ENCODE measurements at places on chromosomes 7 and 10.

GRCh38 chr7:111529507-111530355, 32.6 kb downstream of the IMMP2L start:
- no peaks in the 10 kb centered on the region for H3K4me1 ChIP-seq
- H3K36me3 ChIP-seq: no peaks in the 10 kb centered on the region
- H3K27me3 ChIP-seq: no peaks in the 10 kb centered on the region
- no peak for DNase-seq

DNA sequence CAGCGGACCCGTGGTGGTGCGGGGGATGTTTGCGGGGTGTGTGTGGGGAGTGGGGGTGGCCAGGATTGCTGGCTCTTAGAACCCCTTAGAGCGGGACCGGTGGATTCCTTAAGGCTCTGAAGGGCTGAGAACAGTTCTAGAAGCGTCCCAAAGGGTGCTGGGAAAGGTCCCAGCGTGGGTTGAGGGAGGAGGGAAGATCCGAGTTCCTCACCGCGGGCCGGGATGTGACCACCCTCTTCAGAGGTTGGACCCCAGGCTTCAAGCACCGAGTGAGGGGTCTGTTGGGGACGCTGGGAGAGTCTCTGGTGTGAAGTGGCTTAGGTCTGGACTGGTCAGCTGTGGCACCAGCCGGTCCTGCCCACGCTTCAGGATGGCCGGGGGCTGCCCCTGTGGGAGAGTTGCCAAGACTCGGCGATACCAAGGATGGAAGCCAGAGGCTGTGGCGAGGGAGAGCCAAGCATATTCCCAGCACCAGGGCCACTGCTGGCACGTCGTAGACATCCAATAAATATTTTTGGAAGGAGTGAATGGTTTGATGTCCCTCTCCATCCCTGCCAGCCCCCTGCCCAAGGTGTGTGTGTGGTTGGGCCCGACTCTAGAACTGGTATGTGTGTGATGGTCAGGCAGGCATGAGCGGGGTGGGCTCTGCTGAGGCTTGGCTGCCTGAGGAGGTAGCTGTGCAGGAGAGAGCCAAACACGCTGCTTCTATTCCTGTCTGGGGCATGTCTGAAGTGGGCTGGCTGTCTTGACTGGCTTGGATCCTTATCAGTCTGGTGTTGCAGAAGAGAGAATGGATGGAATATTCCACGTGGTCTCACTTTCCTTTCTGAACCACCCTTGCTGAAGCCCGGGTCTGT, 19.2 kb downstream of the ZNF775 start:
- H3K36me3 ChIP-seq: peaks cover 14% of the 10 kb centered on the region
- H3K4me1 ChIP-seq: no peaks in the 10 kb centered on the region
- no peak overlapping the region for H3K27ac ChIP-seq
- DNase-seq: no peak
- no peak overlapping the region for H3K4me3 ChIP-seq

GRCh38 chr10:106930751-106931150, 233.8 kb downstream of the SORCS1 start:
- H3K27me3 ChIP-seq: no peaks in the 10 kb centered on the region
- no peaks in the 10 kb centered on the region for H3K36me3 ChIP-seq
- no peak overlapping the region for H3K4me3 ChIP-seq
- peaks cover 14% of the 10 kb centered on the region for H3K4me1 ChIP-seq
- H3K27ac ChIP-seq: no peak overlapping the region

DNA sequence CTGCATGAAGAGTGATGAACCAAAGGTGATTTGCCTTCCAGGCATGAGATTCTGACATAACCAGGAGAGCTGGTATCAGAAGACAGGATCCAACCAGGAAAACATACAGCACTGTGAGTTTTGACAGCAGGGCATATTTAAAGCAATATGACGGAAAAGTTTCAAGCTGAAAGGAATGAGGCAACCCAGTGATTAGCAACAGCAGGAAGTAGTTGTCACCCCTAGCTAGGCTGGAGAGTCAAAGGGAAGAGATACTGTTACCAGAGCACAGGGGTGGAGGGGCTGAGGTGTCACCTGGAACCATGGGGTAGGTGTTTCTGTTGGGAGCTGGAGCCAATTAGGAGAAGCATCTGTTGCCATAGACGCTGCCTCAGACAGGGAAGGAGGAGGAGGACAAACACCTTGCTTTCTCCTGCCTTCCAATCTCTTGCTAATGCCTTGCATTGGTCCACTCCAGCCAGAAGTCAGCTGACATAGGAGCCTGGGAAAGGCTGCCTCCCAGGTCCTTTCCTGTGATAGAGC, 125.4 kb upstream of the SORCS3 start:
- no peaks in the 10 kb centered on the region for H3K36me3 ChIP-seq
- no peaks in the 10 kb centered on the region for H3K27me3 ChIP-seq
- no peak overlapping the region for H3K27ac ChIP-seq
- no peak for DNase-seq
- no peak overlapping the region for H3K4me3 ChIP-seq

DNA sequence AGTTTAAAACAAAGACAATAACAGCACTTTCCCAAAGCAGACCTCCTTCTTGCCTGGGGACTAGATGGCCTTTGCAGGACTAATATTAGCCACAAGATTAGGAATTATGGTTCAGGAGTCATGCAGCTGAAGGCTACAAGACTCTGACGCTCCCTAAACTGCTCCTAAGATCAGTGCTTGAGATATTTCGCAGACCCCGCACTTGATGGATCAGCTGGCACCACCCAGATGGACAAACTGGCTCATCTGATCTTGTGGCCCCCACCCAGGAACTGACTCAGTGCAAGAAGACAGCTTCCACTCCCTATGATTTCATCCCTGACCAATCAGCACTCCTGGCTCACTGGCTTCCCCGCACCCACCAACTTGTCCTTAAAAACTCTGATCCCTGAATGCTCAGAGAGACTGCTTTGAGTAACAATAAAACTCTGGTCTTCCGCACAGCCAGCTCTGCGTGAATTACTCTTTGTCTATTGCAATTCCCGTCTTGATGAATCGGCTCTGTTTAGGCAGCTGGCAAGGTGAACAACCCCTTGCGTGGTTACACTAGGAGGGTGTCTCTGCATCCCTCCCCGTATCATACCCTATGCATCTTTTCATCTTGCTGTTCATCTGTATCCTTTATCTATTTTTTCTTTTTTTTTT, 26.9 kb upstream of the NRBF2 start:
- H3K4me1 ChIP-seq: no peaks in the 10 kb centered on the region
- H3K27me3 ChIP-seq: no peaks in the 10 kb centered on the region
- H3K36me3 ChIP-seq: no peaks in the 10 kb centered on the region
- no peak overlapping the region for H3K4me3 ChIP-seq
- peak overlapping the region; percentile 43 for H3K27ac ChIP-seq

- H3K27me3 ChIP-seq: no peaks in the 10 kb centered on the region
- H3K36me3 ChIP-seq: no peaks in the 10 kb centered on the region
- no peak for DNase-seq
- no peaks in the 10 kb centered on the region for H3K4me1 ChIP-seq
These were observed 38.9 kb upstream of the PRKG1 start for GRCh38 chr10:51035344-51035743.

GRCh38 chr7:108049962-108050361, 47.0 kb upstream of the LAMB1 start:
- no peak overlapping the region for H3K27ac ChIP-seq
- no peaks in the 10 kb centered on the region for H3K4me1 ChIP-seq
- H3K36me3 ChIP-seq: no peaks in the 10 kb centered on the region
- no peak for DNase-seq

Data from lower lobe of right lung (tissue), 2 donors.